ENCODE measurements at places on chromosomes 2 and 18.
A peak's percentile ranks its signal among the peaks of the same experiment; 100 is the strongest.

GRCh38 chr2:96407041-96407918, 71.7 kb downstream of the NCAPH start:
- peak; percentile 36 for DNase-seq

- DNase-seq: no peak
These were observed 148.9 kb upstream of the CCDC195 start for GRCh38 chr2:224865016-224865415.

DNA sequence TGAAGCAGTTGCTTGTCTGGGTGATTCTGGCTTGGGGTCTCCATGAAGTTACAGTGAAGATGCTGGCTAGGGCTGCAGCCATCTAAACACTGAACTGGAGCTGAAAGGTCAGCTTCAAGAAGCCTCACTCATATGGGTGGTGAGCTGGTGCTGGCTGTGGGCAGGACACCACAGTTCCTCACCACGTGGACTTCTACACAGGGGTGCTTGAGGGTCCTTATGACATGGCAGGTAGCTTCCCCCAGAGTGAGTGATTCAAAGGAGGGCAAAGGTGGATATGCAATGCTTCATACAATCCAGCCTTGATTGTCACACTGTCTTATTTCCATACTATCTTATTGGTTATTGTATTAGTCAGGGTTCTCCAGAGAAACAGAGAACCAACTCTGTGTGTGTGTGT, 6.0 kb downstream of the CD302 start:
- no peak for DNase-seq

DNA sequence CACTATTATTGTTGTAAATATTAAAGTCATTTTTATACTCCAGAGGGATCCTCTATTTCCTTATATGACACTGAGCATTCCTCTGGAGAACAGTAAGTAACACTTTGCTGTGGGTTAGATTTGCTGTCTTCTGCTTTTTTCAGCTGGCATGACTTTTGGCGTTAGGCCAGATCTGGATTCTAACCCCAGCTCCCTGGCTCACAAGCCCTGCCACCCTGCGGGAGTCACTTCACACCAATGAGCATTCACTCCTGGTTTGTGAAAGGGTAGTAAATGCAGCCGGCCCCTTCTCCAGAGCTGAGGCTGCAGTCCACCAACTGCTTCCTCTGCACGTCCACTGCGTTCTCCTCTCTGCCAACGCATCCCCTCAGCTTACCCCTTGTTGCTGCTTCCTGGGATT, 373.8 kb upstream of the RAB6C start:
- DNase-seq: no peak

- DNase-seq: no peak
These were observed 226.8 kb upstream of the FN1 start for GRCh38 chr2:215662715-215663114.

DNA sequence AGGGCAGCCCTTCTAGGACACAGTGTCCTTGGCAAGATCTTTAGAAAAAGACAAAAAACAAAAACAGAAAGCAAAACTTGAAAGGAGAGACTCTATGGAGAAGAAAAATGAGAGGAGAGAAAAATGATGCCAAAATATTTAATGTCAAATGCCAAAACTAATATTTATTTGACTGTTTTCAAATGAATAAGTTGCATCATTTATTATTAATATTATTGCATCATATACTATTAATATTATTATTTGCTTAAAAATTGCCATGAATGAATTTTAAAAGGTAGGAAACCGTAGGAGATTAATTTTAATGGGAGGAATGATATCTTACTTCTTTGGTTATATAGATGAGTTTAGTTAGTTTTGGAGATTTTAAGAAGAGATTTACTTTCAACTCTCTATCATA, 144.3 kb downstream of the DAW1 start:
- no peak for DNase-seq

GRCh38 chr2:160928854-160929301, 231.3 kb upstream of the TANK start:
- peak; percentile 65 for DNase-seq

- no peak for DNase-seq
These were observed 49.4 kb downstream of the PID1 start for GRCh38 chr2:229221641-229222040.

DNA sequence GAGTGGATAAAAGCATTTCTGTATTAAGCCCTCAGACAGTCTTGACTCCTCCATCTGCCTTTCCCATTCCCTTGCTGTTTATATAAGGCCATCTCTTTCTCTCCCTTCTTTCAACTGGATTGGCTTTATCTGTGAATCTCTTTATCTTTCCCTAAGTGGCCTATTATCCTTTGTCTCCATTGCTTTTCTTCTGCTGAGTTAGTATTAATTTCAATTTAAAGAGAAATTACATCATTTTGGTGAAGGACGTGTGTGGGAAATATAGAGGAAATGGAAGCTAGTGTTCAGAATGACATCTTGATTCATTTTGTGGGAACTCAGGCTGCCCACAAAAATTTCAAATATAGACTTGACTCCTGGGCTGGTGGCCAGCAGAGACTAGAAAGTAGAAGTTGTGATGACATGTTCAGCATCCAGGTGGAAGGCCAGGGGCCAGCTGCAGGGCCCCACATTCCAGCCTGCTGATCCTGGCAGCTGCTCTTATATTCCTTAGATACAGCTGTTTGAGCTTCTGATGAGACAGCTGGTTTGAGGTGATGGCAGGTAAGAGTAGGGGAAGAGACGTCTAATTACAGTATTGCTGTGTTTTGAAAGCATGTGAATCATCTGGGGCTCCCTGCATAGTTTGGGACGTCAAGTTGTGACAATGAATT, 52.3 kb downstream of the DIS3L2 start:
- peak; percentile 92 for DNase-seq

- DNase-seq: peak; percentile 83
These were observed 225.5 kb upstream of the GALNT5 start for GRCh38 chr2:157032017-157032416.

GRCh38 chr2:139746901-139747300, 966.7 kb upstream of the NXPH2 start:
- no peak for DNase-seq

- no peak for DNase-seq
These were observed 89.8 kb downstream of the PKP4 start for GRCh38 chr2:158546412-158547144.

DNA sequence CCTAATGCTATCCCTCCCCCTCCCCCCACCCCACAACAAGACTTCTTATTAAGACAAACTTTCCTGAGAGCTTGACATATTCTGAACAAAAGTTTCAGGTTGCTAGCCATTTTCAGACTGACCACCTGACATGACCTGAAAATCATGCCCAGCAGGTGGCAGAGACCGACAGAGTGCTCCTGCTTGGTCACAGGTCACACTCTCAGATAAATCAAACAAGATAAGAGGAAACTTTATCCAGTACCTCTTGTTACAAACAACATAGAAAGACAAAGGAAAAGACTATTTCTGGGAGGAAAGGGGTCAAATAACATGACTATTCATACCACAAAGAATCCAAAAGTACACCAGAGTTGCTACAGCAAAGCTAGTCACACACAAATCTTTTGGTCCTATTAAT, 107.4 kb downstream of the TMEM200C start:
- DNase-seq: no peak

GRCh38 chr2:99495115-99495860, 5.5 kb upstream of the REV1 start:
- DNase-seq: no peak

- no peak for DNase-seq
These were observed 69.1 kb upstream of the MAP4K3 start for GRCh38 chr2:39506215-39506614.

All from fibroblast of skin of left biceps (primary cell).